SK-N-SH (cell line): ENCODE measurements at places on chromosomes 6 and 20. TPM values are rescaled to one million over a fixed set of nuclear protein-coding genes. Genes with fewer than 3 reads are reported as not detected.

EMILIN3 gene
- 0.02 and 0.08 TPM in 2 replicates for polyA plus RNA-seq

LPA gene
- not detected in 2 replicates for polyA plus RNA-seq

- H3K36me3 ChIP-seq = no peaks in the 10 kb centered on the region
- H3K4me1 ChIP-seq = 0 out of 2 replicates have a peak, but pooled peaks cover 4% of the 10 kb centered on the region
- no peak for DNase-seq
- no peaks in the 10 kb centered on the region for H3K27me3 ChIP-seq
- no peak overlapping the region for H3K4me3 ChIP-seq
Observed at GRCh38 chr6:106225581-106225980, 100.0 kb downstream of the ATG5 start.

DNA sequence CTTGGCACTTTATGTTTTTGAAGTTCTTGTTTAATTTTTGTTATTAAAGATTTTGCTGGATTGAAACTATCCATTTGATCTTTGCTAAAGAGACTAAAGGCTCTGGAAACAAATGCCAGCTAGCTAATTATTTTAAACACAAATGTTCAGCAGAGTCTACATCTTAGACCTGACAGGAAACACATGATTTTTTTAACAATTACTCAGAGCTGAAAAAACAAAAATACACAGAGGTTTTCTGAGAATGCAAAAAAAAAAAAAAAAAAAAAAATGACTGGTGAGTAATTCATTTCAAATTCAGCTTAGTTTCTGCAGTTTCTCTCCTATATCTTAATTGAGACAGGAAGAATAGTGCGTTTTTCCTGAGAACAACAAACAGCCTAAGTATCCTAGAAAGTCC, 448.0 kb downstream of the TENT5A start:
- H3K4me1 ChIP-seq = no peaks in the 10 kb centered on the region
- H3K4me3 ChIP-seq = no peak overlapping the region

GRCh38 chr6:17334265-17334664, 53.1 kb downstream of the RBM24 start:
- no peak for DNase-seq
- no peaks in the 10 kb centered on the region for H3K27me3 ChIP-seq
- no peaks in the 10 kb centered on the region for H3K4me1 ChIP-seq
- no peak overlapping the region for H3K4me3 ChIP-seq

DNA sequence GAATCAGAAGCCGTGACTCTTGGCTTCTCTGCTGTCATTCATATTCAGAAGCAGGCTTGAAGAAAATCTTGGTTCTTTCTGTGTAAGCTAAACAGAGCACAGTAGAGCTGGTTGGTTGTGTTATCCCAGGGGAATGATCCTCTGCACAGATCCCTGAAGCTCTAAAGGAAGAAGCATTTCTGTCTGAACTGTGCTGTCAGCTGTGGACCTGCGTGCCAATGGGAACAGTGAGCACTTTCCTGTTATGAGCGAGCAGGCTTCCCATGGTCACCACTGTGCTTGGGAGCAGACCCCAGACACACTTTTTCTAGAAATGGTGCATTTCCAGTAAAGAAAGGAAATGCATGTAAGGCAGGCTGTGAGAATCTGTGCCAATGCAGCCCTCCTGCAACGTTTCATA, 490.2 kb downstream of the EPM2A start:
- DNase-seq = no peak
- no peaks in the 10 kb centered on the region for H3K36me3 ChIP-seq
- H3K4me3 ChIP-seq = no peak overlapping the region
- H3K27ac ChIP-seq = no peak overlapping the region
- H3K27me3 ChIP-seq = no peaks in the 10 kb centered on the region

GRCh38 chr6:166957087-166957804, 896 bp upstream of the RNASET2 start:
- H3K27me3 ChIP-seq = no peaks in the 10 kb centered on the region
- no peaks in the 10 kb centered on the region for H3K4me1 ChIP-seq
- peaks cover under 1% of the 10 kb centered on the region; the same call in 1 of the 2 replicates for H3K36me3 ChIP-seq
- DNase-seq = peak; percentile 56
- peak overlapping the region; percentile 47 for H3K27ac ChIP-seq
- H3K4me3 ChIP-seq = peak overlapping the region; percentile 82

GRCh38 chr6:35309611-35310264, 12.1 kb downstream of the DEF6 start:
- DNase-seq = no peak
- no peaks in the 10 kb centered on the region; the same call in 1 of the 2 replicates for H3K27me3 ChIP-seq
- no peak overlapping the region for H3K4me3 ChIP-seq
- H3K36me3 ChIP-seq = no peaks in the 10 kb centered on the region

GRCh38 chr6:11356404-11357155, 124.1 kb upstream of the NEDD9 start:
- no peak overlapping the region for H3K27ac ChIP-seq
- no peak overlapping the region for H3K4me3 ChIP-seq
- DNase-seq = no peak
- no peaks in the 10 kb centered on the region for H3K27me3 ChIP-seq
- H3K4me1 ChIP-seq = no peaks in the 10 kb centered on the region

- H3K36me3 ChIP-seq = no peaks in the 10 kb centered on the region
- no peak within 1 kb of the TSS for H3K27ac ChIP-seq
Observed at GRCh38 chr6:27312146-27312949, at the start of gene POM121L2. TSS of gene POM121L2 (minus strand) at chr6:27312273. CDS start at chr6:27312170, 103 bp downstream.

GRCh38 chr20:63123331-63123741, 92.6 kb downstream of the YTHDF1 start:
- H3K27me3 ChIP-seq = peaks cover 44% of the 10 kb centered on the region
- H3K4me3 ChIP-seq = no peak overlapping the region
- no peak for DNase-seq
- no peaks in the 10 kb centered on the region for H3K36me3 ChIP-seq
- H3K27ac ChIP-seq = no peak overlapping the region

GRCh38 chr20:402496-402885, 5.6 kb upstream of the RBCK1 start:
- H3K36me3 ChIP-seq = peaks cover 2% of the 10 kb centered on the region
- peaks cover 15% of the 10 kb centered on the region for H3K4me1 ChIP-seq

DNA sequence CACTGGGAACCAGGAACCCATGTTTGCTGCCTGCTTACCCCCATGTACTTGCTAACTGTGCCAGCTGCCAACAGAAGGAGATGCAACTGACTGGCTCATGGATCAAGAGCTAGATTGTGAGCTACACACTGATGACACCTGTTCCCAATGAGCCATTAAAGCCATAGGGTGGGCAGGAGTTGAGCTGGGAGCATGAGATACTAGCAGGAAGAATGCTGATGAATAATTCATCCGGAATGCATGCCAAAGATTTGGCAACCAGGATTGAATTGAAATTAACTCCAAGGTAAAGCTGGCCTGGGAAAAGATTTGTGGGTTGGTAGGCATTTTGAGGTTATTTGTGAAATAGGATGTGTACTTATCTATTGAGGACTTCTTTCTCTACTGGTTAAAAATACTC, 631.1 kb downstream of the KIF16B start:
- H3K36me3 ChIP-seq = no peaks in the 10 kb centered on the region
- no peak overlapping the region for H3K27ac ChIP-seq
- H3K27me3 ChIP-seq = no peaks in the 10 kb centered on the region
- H3K4me3 ChIP-seq = no peak overlapping the region
